DMS79 treated with DMSO at 0.1 percent for 48 hours (cell line): ENCODE measurements at places on chromosomes 12 and 14.

- no peak for DNase-seq
These were observed 428.8 kb downstream of the ZFP36L1 start for GRCh38 chr14:68363843-68364767.

DNA sequence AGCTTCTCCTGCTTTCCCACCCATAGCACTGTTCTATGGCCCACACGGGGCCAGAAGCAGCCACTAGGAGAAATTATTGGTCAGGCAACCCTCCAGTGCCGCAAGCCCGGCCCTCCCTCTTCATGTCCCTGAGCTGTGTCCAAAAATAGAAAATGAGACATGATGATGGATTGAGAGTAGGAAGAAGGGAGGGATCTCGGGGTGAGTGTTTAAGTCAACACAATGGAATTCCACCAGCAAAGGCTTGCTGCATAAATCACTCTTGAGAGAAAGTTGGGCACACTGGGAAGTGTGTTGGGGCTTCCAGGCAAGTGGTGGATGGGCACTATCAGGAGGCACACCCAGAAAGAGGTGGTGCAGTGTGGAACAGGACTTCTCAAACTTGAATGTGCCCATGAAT lies 94.2 kb downstream of the LLPH start:
- no peak for DNase-seq

DNA sequence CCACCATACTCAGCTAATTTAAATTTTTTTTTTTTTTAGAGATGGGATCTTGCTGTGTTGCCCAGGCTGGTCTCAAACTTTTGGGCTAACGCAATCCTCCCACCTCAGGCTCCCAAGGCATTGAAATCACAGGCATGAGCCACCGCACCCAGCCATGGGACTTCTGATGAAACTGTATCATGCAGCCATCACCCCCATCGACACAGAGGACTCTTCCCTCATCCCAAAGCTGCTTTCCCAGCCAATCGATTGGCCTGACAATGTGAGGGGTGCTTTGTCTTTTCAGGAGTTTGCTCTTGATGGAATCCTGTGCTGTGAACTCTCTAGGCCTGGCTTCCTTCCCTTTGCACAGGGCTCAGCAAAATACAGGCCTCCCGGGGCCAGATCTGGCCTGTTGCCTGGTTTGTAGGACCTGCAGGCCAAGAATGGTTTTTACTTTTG lies 59.6 kb upstream of the NCOR2 start:
- peak; percentile 32 for DNase-seq

- no peak for DNase-seq
These were observed 13.3 kb upstream of the TBX3 start for GRCh38 chr12:114697243-114697716.

GRCh38 chr14:100591453-100592371 lies 4.5 kb upstream of the BEGAIN start:
- DNase-seq: no peak

GRCh38 chr12:4280351-4281163 lies 7.0 kb downstream of the CCND2 start:
- DNase-seq: no peak

- DNase-seq: no peak
These were observed 54.8 kb upstream of the C14orf180 start for GRCh38 chr14:104524726-104525125.

DNA sequence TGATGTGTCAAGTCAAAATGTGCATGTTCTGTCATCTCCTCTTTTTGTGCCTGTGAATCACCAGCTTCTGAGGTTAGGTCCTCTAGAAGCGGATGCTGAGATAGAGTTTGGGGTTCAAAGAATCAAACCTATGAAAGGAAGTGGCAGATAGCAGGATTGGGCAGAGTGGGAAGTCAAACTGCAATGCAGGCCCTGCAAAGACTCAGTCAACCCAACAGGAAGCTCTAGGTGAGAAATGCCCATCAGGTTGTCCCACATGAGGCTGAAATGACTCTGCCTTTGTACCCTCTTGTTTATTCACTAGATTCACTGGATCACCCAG lies 4.5 kb upstream of the MIA2 start:
- DNase-seq: no peak

GRCh38 chr12:2666846-2667245 lies 127.9 kb upstream of the FKBP4 start:
- DNase-seq: no peak

GRCh38 chr14:90830931-90831701 lies 14.9 kb upstream of the TTC7B start:
- no peak for DNase-seq

GRCh38 chr12:127760996-127761395 lies 506.0 kb upstream of the TMEM132C start:
- DNase-seq: no peak

- DNase-seq: peak; percentile 99
These were observed 92.1 kb downstream of the LRRC74A start for GRCh38 chr14:76918256-76918781.

DNA sequence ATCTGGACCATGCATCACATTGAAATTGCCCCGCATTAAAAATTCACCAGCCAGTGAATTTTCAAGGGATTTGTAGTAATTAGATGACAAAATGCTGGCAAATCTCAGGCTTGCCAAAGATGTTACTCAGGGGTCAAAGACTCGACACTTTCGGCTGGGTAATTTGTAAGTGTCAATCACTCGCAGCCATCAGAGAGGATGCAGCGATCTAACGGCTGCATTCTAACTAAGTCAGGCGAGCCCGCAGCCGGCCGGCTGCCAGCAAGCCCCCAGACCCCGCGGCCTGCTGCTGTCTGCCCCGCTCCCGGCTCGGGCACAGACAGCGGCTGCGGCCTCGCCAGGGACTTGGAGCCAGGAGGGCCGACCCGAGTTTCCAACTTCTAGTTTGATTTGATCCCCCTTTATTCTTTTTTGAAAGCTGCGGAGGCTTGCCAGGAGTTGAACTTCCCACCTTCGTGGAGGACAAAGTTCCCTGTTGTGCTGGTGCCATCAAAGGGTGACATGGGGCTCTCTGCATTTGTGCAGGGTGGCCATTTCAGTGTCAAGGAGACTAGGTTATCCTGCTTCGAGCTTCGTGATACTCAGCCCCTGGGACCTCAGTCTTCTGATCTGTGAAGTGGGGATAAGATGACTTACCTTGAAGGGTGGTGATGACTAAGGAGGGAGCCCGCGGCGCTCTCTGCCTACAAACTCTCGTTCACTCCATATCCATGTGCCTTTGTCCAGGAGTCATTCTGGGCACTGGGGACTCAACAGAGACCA lies 169.9 kb downstream of the RBM19 start:
- DNase-seq: no peak

DNA sequence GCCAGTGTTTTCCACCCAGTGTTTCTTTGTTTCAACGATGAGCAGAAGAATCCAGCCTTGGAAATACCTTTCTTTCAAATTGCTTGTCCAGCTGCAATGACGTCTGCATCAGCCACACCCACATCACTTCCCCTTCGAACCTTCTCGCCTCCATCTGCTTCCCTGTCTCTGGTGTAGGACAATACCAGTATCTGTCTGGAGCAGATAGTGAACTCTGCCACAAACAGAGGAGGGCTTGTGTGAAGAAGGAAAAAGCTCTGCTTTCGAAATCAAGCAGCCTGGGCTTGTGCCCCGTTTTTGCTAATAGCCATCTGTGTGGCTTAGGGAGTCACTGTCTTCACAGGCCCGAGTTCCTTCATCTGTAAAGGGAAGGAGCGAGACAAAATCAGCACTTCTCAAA lies 415.4 kb downstream of the ZFP36L1 start:
- DNase-seq: no peak

DNA sequence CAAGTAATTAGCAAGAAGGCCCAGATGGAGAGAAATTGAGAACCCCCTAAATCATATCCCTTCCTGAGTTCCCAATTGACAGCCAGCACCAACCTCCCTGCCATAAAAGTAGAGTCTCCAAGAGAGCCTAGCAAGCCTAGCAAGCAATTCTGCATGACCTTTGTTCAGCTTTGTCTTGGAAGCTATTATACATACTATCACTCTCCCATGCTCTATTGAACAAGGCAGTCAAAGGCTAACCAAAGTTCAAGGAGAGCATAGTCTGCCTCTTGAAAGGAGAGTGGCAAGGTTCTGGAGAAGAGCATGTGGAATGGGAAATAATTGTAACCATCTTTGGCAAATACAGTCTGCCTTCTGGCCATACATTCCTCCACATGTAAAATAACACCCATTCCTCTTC lies 7.8 kb downstream of the ACOT4 start:
- DNase-seq: no peak
